ENCODE measurements at places on chromosomes 4 and X.

- DNase-seq = no peak
Measured at GRCh38 chrX:106987488-106987887, 12.5 kb downstream of the MORC4 start.

DNA sequence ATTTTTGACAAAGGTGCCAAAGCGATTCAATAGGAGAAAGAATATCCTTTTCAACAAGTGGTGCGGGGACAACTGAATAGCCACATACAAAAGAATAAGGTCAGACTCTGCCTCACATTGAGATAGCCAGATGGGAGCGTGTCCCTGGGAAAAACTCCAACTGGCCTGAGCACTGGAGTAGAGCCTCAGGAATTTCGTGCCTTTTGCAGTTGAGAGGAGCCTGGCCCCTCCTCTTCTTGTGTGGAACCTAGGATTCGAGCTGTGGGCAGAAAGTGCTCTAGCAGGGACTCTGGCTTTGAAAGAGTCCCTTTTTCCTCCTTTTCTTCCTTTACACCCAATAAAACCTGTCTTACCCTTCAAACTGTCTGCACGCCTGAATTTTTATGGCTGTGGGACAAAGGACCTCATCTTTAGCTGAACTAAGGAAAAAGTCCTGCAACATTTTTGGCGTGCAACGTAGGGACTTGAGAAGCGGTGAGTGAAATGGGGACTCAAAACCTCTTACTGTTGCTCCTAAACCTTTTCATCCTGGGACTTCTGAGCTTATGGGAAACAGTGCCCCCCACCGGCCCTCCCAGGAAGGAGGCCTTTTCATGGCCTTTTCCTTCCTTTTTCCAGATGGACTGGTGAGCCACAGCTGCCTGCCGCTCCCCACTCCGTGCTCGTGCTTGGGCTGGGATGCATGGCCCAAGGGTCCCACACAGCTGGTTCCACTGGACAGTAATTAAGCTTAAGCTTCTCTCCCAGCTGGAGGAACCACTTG is 68.6 kb downstream of the BMP15 start:
- no peak for DNase-seq

DNA sequence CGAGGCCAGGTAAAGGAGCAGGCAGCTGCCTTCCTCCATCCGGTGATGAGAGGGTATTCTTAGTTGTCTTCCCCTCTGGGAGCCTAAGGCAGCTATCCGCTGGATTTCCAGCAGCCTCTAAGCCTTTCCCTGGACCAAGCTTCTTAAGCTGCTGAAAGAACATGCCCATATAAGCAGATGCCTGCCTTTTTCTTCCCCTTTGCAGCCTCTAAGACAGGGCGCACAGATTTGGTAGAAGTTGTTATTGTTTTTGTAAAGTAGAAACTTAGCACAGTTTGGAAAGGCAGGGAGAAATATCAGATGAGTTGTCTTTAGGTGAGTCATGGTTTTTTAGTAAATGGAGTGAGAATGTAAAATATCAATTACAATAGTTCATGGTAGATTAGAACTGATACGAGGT is 210.8 kb downstream of the ARHGAP10 start:
- no peak for DNase-seq

GRCh38 chr4:113511944-113512343 is 249.6 kb downstream of the CAMK2D start:
- no peak for DNase-seq

DNA sequence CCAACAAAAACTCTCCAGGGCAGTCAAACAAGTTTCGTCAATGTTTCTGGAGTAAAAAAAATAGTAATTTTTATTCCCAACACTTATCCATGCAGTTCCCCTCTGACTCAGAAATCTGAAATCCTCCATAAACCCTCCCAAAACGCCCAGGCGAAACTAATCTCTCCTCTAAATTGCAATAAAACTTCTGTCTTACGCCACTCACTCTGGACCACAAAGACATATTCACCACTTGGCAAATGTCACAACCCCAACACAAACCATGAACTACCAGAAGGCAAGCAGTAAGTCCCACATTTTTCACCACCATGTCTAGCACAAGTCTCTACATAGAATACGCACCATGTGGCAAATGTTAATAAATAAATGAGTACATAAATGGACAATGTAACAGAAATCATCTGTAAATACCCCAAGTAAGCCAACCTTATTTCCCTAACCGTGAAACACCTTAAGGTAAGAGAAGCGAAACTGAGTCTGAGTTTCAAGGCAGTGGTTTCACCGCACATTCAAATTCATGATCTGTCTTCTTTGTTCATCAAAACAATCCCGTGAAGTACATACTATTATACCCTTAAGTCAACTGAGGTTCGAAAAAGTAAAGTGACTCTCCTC is 1.6 kb downstream of the PAPSS1 start:
- DNase-seq = no peak

DNA sequence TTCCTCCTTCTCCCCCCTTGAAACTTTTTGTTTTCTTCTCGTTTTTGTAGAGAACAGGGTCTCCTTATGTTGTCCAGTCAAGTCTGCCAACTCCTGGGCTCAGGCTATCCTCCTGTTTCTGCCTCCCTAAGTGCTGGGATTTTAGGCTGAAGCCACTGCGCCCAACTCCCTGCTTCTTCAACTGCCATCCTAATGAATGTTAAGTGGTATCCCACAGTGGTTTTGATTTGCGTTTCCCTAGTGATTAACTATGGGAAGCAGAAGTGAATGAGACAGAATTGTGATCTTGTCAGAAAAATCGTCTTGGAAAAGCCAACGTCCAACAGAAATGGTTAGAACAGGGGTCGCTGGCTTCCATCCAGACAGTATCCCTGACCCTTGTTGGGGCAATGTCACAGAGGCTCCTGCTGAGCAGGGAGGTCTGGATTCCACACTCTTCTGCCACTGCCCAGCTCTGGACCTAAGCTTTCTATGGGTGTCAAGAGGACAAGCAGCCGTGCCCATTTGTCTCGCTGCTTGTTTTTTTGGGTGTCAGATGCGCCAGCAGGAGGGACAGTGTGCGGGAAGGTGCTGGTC is 869 bp upstream of the ADD1 start:
- no peak for DNase-seq

GRCh38 chrX:13699183-13699826 is 10.4 kb downstream of the RAB9A start:
- no peak for DNase-seq

Measured in activated CD4-positive, alpha-beta T cell treated with anti-CD3 and anti-CD28 coated beads for 48 hours (primary cell).